Bronchus fibroblast of lung (primary cell): ENCODE measurements at places on chromosomes 16 and 17. TPM values are rescaled to one million over a fixed set of nuclear protein-coding genes. Genes with fewer than 3 reads are reported as not detected.

Gene LPO
- total RNA-seq: not detected in 2 replicates

Gene PMM2
- total RNA-seq: 20.5 and 26.2 TPM in 2 replicates

Gene NF1
- total RNA-seq: 13.7 and 16.8 TPM in 2 replicates

Gene CRHR1
- total RNA-seq: not detected in 2 replicates

Gene EPX
- total RNA-seq: not detected in 2 replicates

Gene ST6GALNAC1
- total RNA-seq: not detected in 2 replicates

Gene CYB5B
- 80.5 and 80.6 TPM in 2 replicates for total RNA-seq

Gene RDM1
- 1.5 and 6.7 TPM in 2 replicates for total RNA-seq

Gene TMEM238L
- total RNA-seq: not detected in 2 replicates

Gene CES5A
- total RNA-seq: not detected in 2 replicates

Gene SCO1
- 24.8 and 27.1 TPM in 2 replicates for total RNA-seq

Gene KRTAP9-8
- not detected in 2 replicates for total RNA-seq

Gene TBC1D3G
- total RNA-seq: not detected in 2 replicates

Gene SLC25A19
- 7.6 TPM in 2 replicates for total RNA-seq

Gene SLC47A1
- total RNA-seq: 0.15 and 0.34 TPM in 2 replicates

Gene CLEC18A
- total RNA-seq: 0.17 TPM in 1 of 2 replicates, not detected in the other

Gene HAP1
- total RNA-seq: under 0.01 TPM in 1 of 2 replicates, not detected in the other

Gene KRT36
- total RNA-seq: not detected in 2 replicates

Gene C16orf96
- under 0.01 and 0.17 TPM in 2 replicates for total RNA-seq

Gene MSL1
- 36.1 and 46.1 TPM in 2 replicates for total RNA-seq

Gene PIK3R5
- not detected in 2 replicates for total RNA-seq

Gene WSCD1
- total RNA-seq: 3.3 and 4.5 TPM in 2 replicates

Gene NLRC3
- total RNA-seq: not detected in 2 replicates

Gene CACNG3
- not detected in 2 replicates for total RNA-seq

Gene ACSF2
- 12.3 and 18.3 TPM in 2 replicates for total RNA-seq

Gene ZNF19
- 1.5 and 2.5 TPM in 2 replicates for total RNA-seq

Gene GLYR1
- total RNA-seq: 39.5 and 44.4 TPM in 2 replicates

Gene OTOP3
- total RNA-seq: not detected in 2 replicates

Gene CACNG4
- total RNA-seq: not detected in 2 replicates

Gene TERF2IP
- 30.3 and 36.7 TPM in 2 replicates for total RNA-seq

Gene NPIPB13
- total RNA-seq: 0.30 TPM in 1 of 2 replicates, not detected in the other

Gene GLIS2
- total RNA-seq: 3.2 and 3.3 TPM in 2 replicates

Gene YPEL2
- 1.3 and 1.5 TPM in 2 replicates for total RNA-seq

Gene G6PC1
- not detected in 2 replicates for total RNA-seq

Gene VAT1L
- 7.6 and 8.7 TPM in 2 replicates for total RNA-seq

Gene PFN1
- total RNA-seq: 2,381 and 2,852 TPM in 2 replicates

Gene TMEM114
- not detected in 2 replicates for total RNA-seq

Gene P3H4
- 48.6 and 53.4 TPM in 2 replicates for total RNA-seq

Gene THAP11
- total RNA-seq: 35.1 and 35.2 TPM in 2 replicates

Gene RCVRN
- total RNA-seq: not detected in 2 replicates

Gene CRISPLD2
- total RNA-seq: 59.3 and 75.3 TPM in 2 replicates

Gene SMIM36
- not detected in 2 replicates for total RNA-seq

Gene DPEP3
- not detected in 2 replicates for total RNA-seq
